Osteocyte (in vitro differentiated cells): ENCODE measurements at places on chromosomes 12 and 14. TPM values are rescaled to one million over a fixed set of nuclear protein-coding genes. Genes with fewer than 3 reads are reported as not detected.

The NEDD1 gene
- total RNA-seq, result 18.7 and 24.2 TPM in 2 replicates

The CBX5 gene
- 98.1 and 104 TPM in 2 replicates for total RNA-seq

The CGRRF1 gene
- 18.3 and 19.8 TPM in 2 replicates for total RNA-seq

DNA sequence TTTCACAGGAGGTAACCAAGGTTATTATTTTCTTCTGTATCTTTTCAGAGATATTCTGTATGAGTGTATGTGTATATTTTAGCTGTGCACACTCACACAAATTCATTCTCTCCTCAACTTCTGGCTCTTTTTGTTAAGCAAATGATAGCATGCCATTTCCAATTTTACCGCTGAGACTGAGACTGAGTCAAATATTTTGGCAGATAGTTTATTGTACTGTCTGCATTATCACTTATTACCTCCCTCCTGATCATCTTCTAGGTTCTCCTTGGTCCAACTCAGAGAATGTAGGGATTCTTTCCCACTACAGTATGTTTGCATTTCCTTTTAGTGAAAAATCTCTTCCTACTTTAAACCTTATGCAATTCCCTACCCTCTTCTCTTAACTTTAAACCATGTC lies 33.3 kb downstream of the DACT1 start:
- no peaks in the 10 kb centered on the region for H3K36me3 ChIP-seq
- peaks cover 19% of the 10 kb centered on the region for H3K4me1 ChIP-seq
- H3K27ac ChIP-seq, result no peak overlapping the region
- H3K4me3 ChIP-seq, result no peak overlapping the region

- no peaks in the 10 kb centered on the region for H3K36me3 ChIP-seq
- H3K27me3 ChIP-seq, result no peaks in the 10 kb centered on the region
- no peak overlapping the region for H3K27ac ChIP-seq
These were observed 215.3 kb upstream of the PKP2 start for GRCh38 chr12:33111850-33112249.

DNA sequence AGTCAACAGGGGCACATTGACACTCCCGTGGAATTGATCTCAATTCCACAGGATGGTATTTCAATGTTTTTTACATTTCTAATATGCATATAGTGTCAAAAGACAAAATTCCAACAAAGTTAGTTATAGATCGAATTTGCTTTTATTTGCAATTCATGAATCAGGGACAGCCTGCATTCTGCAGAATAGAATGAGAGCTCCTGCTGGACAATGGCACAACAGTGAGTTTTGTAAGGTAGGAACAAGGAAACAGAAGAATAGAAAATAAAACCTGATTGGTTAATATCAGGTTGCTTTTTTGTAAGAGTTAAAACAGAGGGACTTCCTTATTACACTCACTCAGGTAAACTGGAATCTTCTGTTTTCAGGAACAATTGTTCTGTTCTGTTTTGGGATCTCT lies 32.8 kb upstream of the NEDD1 start:
- no peaks in the 10 kb centered on the region for H3K36me3 ChIP-seq
- H3K4me3 ChIP-seq, result no peak overlapping the region
- no peaks in the 10 kb centered on the region for H3K4me1 ChIP-seq
- no peak overlapping the region for H3K27ac ChIP-seq
- no peak for DNase-seq
- peaks cover 16% of the 10 kb centered on the region for H3K27me3 ChIP-seq

DNA sequence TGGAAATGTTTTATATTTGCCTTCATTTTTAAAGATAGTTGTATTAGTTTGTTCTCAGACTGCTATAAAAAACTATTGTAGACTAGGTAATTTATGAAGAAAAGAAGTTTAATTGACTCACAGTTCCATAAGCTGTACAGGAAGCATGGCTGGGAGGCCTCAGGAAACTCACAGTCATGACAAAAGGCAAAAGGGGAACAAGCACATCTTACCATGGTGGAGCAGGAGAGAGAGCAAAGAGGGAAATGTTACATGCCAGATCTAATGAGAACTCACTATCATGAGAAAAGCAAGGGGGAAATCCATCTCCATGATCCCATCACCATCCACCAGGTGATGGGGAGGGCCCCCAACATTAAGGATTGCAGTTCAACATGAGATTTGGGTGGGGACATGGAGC lies 35.5 kb upstream of the UNC79 start:
- no peaks in the 10 kb centered on the region for H3K4me1 ChIP-seq
- no peaks in the 10 kb centered on the region for H3K36me3 ChIP-seq
- H3K27me3 ChIP-seq, result no peaks in the 10 kb centered on the region
- no peak overlapping the region for H3K4me3 ChIP-seq

DNA sequence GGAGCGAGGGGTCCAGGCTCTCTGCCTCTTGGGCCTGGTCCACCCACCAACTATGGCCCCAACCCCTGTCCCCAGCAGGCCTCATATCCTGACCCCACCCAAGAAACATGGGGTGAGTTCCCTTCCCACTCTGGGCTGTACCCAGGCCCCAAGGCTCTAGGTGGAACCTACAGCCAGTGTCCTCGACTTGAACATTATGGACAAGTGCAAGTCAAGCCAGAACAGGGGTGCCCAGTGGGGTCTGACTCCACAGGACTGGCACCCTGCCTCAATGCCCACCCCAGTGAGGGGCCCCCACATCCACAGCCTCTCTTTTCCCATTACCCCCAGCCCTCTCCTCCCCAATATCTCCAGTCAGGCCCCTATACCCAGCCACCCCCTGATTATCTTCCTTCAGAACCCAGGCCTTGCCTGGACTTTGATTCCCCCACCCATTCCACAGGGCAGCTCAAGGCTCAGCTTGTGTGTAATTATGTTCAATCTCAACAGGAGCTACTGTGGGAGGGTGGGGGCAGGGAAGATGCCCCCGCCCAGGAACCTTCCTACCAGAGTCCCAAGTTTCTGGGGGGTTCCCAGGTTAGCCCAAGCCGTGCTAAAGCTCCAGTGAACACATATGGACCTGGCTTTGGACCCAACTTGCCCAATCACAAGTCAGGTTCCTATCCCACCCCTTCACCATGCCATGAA lies 8.6 kb downstream of the ARHGAP9 start:
- no peak overlapping the region for H3K4me3 ChIP-seq
- peaks cover 37% of the 10 kb centered on the region for H3K27me3 ChIP-seq
- H3K27ac ChIP-seq, result no peak overlapping the region
- no peaks in the 10 kb centered on the region for H3K36me3 ChIP-seq

DNA sequence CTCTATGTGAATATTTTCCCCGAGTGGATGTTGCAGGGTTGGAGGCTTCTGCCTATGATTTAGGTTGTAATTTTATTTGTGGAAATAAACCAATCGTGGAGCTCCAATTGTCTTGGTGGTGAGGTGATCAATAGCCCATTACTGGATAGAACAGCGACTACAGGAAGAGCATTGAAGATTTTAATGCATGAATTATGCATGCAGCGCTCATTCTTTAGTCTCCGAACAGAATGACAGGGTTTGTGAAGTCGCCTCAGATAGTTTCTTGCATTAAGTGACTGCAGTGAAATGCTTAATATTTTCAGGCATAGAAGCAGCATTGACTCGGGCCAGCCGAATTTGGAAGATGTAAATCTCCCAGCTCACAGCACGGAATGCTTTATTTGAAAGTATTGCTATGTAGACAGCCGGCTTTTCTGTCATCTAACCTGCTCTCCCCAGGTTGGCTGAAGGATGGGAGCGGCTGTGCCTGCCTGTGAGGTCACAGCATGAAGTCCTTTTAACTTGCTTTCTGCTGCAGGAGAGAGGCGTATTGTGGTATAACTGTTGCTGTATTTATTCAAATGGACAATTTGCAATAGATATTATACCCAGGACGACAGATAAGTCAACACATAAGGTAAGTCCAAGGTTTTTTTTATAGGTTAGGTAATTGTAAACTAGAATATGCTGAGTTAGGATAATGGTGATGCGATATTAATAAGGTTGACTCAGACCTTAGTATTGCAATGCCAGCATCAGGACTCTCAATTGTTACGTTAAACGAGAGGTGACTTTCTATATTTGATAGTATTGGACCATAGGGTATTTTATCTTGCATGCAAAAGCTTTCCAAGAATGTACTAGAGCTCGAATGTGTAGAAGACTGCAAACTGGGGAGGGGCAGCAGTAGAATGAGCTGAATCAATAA lies 135.7 kb downstream of the CNTN1 start:
- no peaks in the 10 kb centered on the region for H3K4me1 ChIP-seq
- no peak overlapping the region for H3K4me3 ChIP-seq
- DNase-seq, result no peak
- no peak overlapping the region for H3K27ac ChIP-seq

DNA sequence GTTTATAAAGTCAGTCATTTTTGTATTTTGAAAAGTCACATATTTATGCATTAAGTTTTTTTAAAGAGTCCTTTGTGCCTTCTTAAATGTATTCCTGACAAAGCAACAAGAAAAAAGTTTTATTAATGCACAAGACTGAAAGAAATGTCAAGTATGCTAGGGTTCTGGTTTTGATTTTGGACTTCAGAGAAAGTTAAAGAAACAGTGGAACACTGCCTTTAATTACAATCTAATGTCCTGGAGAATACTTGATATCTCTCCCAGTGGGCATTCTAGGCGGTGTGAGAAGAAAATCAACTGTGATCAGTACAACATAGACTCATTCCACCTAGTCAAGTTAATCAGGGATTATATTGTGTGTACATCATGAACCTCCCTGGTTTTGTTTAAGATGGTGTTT lies 49.9 kb downstream of the PRICKLE1 start:
- peaks cover 8% of the 10 kb centered on the region for H3K36me3 ChIP-seq
- H3K27me3 ChIP-seq, result peaks cover 6% of the 10 kb centered on the region
- no peak overlapping the region for H3K4me3 ChIP-seq
- H3K27ac ChIP-seq, result no peak overlapping the region

- H3K4me1 ChIP-seq, result peaks cover 32% of the 10 kb centered on the region
- DNase-seq, result no peak
- H3K27ac ChIP-seq, result no peak overlapping the region
These were observed 30.0 kb downstream of the PELI2 start for GRCh38 chr14:56147986-56148901.

- peaks cover 73% of the 10 kb centered on the region for H3K27me3 ChIP-seq
- no peaks in the 10 kb centered on the region for H3K36me3 ChIP-seq
- no peak overlapping the region for H3K4me3 ChIP-seq
- DNase-seq, result no peak
These were observed 29.5 kb downstream of the MYO1H start for GRCh38 chr12:109377139-109377685.

DNA sequence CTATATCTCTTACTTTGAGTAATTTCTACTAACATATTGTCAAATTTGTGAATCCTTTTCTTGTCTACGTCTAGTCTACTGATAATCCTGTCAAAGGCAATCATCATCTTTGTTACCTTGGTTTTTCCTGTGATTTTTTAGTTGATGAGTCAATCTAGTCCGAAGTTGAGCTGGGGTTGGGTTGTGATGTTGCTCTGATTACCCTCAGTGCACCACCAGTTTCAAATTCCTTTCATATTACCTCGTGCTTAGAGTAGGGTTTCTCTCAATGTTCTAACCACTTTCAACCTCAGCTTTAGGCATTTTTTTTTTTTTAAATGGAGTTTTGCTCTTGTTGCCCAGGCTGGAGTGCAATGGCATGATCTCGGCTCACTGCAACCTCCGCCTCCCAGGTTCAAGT lies 186.8 kb downstream of the BTG1 start:
- no peak overlapping the region for H3K4me3 ChIP-seq
- no peak for DNase-seq
- no peaks in the 10 kb centered on the region for H3K36me3 ChIP-seq
- H3K4me1 ChIP-seq, result peaks cover 4% of the 10 kb centered on the region
- no peaks in the 10 kb centered on the region for H3K27me3 ChIP-seq
- H3K27ac ChIP-seq, result no peak overlapping the region

DNA sequence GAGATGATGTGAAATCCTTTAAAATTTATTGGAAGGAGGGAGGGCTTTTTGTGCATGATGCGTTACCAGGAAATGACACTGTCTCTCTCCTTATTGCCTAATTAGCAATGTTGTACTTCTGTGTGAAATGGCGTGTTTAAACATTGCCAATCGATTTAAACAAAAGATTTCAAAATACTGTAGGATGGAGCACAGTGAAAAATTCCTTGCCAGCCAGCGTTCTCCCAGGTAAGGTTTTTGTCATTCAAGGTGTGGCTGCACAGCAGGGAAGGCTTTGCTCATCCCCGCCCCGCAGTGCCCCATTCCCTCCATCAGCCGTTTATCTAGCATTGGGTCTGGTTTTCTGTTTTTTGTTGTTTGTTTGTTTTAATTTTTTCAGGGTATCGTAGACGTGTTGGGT lies 137.3 kb downstream of the CACNA1C start:
- H3K27me3 ChIP-seq, result no peaks in the 10 kb centered on the region
- H3K4me3 ChIP-seq, result no peak overlapping the region
- peaks cover 12% of the 10 kb centered on the region for H3K36me3 ChIP-seq
- DNase-seq, result no peak
- peaks cover 21% of the 10 kb centered on the region for H3K4me1 ChIP-seq

DNA sequence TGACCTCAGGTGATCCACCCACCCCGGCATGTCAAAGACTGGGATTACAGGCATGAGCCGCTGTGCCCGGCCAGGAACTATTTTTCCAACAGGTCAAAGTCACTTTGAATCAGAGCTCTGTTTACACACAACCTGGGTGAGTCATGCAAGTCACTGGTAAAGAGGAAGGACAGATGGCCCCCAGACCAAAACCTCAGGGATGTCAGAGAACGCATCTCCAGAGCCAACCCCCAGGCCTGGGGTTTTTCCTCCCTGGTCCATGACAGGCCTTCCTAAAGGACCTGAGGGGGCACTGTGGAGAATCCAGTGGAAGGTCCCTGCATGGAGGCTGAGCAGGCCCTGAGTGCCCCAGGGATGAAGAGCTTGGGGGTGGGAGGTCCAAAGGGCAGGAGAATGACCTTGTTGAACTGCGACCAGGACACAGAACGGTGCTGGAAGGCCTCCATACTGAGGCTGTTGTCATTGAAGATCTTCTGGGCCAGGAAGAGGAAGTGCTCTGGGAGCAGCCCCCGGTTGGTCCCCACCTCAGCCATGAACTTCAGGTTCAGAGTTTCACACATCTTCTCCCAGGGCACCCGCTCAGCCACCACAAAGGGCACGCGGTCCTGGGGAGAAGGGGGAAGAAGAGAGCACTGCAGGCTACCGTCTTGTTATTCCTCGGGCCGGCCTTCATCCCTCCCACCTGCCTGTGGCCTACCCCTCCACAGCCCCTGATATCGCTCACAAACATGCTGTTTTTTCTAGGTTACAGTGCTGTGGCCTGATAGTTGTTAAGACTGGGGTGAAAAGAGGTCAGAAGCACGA lies 9.1 kb downstream of the STAT6 start:
- H3K4me3 ChIP-seq, result no peak overlapping the region
- no peaks in the 10 kb centered on the region for H3K27me3 ChIP-seq
- no peak for DNase-seq
- peak overlapping the region; percentile 14 for H3K27ac ChIP-seq

DNA sequence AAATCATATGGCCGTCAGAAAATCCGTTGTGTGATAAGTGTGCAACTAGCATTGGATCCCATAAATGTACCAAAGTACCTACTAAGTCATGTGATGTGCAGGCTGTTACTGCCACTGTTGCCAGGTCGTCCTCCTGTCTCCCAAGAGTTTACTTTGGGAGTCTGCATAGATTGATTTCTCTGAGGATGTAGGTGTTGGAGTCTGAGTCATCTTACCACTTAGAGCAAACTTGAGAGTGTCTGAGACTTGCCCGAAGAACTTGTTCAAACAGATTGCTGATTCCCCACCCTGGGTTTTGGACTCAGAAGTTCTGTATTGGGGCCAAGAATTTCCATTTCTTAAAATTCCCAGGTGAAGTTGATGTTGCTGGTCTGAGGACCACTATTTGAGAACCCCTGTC lies 11.4 kb downstream of the TMX1 start:
- H3K4me1 ChIP-seq, result no peaks in the 10 kb centered on the region
- H3K4me3 ChIP-seq, result no peak overlapping the region
- H3K27me3 ChIP-seq, result no peaks in the 10 kb centered on the region
- DNase-seq, result no peak
